ENCODE measurements at places on chromosomes 2 and 18. TPM values are rescaled to one million over a fixed set of nuclear protein-coding genes. Genes with fewer than 3 reads are reported as not detected.

The SULT1C2 gene
- total RNA-seq = 16.3 TPM

DNA sequence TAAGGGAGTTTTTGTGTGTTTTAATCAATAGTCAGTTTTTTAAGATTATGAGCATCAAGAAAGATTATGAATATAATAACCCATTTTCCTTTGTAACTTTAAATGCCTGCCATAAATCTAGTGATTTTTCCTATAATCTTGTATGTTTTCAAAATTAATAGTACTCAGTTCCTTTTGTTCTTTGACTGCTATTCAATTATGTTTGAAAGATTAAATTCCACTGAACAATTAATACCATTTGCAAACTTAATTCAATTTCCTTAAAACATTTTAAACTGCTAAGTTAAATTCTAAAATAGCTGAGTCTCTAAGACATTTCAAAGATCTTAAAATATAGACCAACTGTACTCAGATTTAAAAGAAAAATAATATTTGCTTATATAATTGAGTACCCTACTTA, 1173.9 kb upstream of the TMEFF2 start:
- DNase-seq = no peak

GRCh38 chr2:32463110-32463509, 106.3 kb downstream of the BIRC6 start:
- no peak for DNase-seq

DNA sequence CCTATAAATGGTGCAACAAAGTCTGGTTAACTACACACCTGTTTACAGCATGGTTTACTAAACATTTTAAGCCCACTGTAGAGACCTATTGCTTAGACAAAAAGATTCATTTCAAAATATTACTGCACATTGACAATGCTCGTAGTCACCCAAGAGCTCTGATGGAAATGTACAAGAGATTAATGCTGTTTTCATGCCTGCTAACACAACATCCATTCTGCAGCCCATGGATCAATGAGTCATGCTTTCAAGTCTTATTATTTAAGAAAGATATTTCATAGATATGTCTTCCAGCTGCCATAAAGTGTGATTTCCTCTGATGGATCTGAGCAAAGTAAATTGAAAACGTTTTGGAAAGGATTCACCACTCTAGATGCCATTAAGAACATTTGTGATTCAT, 781.1 kb downstream of the MBD2 start:
- DNase-seq = no peak

- DNase-seq = no peak
Measured at GRCh38 chr2:64799592-64800252, 146.0 kb upstream of the SERTAD2 start.

The OSBPL6 gene
- total RNA-seq = 2.0 TPM

DNA sequence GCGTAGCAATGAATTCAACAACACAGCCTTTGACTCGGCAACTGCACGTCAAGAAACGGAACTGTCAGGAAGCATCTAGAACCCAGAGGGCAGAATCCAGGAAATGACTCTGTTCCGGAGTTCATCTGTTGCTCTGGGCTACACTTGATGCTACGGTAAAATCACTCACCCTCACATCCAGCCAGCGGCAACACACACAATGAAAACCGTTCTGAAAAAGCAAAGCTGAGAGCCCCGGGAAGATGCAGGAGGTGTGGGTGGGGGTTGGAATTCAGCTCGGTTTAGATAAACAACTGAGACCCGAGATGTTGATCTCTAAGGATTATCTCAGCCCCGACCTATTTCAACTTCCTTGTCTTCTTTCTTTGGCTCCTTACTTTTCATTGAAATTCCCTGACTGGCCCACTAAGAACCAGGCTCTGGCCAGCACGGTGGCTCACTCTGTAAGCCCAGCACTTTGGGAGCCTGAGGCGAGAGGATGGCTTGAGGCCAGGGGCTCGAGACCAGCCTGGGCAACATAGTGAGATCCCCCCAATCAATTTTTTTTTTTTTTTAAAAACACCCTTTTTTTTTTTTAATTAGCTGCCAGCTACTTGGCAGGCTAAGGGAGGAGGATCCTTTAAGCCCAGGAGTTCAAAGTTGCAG, 13.3 kb upstream of the RAB17 start:
- DNase-seq = no peak

GRCh38 chr2:69734854-69735544, 6.9 kb upstream of the ANXA4 start:
- no peak for DNase-seq

The REG3G gene
- not detected for total RNA-seq

The MDH1B gene
- 2.8 TPM for total RNA-seq

The TMEM178A gene
- total RNA-seq = 28.7 TPM

GRCh38 chr18:70499218-70499691, 210.4 kb downstream of the SOCS6 start:
- no peak for DNase-seq

DNA sequence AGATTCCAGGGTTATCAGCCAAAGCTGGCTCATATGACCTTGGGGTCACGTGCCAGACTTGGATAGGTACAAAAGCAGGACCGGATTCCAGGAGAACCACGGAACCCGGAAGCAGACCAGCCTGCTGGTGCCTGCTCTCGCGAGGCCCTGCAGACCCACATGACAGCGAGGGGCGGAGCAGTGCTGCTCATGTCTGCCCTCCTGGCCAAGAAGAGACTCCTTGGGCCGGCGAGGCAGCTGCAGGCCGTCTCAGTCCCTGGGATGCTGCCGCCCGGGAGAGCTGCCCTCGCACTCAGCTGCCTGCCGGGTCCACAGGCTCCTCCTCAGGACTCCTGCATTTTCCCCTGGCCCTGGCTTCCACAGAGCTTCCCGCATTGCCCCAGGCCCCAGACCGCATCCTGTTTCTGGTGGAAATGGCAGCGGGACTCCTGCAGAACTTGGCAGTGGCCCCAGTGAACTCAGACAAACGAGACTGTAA, 739.5 kb downstream of the SOCS6 start:
- no peak for DNase-seq

DNA sequence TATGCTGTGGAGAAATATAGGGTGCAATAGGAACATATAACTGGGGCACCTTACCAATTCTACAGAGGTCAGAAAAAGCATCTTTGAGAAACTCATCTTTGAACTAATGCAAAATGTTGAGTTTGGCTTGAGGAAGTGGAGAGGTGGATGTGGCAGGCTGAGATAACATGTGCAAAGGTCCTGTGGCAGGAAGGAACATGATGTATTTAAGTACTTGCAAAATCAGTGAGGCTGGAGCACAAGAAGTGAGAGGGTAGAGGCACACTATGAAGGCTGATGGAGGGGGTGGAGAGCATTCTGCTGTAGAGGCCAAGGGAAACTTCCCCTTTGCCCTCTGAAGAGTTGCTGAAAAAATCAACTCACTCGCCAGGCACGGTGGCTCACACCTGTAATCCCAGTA, 14.7 kb upstream of the RAB1A start:
- no peak for DNase-seq

- no peak for DNase-seq
Measured at GRCh38 chr2:109139865-109140396, 10.9 kb downstream of the SH3RF3 start.

DNA sequence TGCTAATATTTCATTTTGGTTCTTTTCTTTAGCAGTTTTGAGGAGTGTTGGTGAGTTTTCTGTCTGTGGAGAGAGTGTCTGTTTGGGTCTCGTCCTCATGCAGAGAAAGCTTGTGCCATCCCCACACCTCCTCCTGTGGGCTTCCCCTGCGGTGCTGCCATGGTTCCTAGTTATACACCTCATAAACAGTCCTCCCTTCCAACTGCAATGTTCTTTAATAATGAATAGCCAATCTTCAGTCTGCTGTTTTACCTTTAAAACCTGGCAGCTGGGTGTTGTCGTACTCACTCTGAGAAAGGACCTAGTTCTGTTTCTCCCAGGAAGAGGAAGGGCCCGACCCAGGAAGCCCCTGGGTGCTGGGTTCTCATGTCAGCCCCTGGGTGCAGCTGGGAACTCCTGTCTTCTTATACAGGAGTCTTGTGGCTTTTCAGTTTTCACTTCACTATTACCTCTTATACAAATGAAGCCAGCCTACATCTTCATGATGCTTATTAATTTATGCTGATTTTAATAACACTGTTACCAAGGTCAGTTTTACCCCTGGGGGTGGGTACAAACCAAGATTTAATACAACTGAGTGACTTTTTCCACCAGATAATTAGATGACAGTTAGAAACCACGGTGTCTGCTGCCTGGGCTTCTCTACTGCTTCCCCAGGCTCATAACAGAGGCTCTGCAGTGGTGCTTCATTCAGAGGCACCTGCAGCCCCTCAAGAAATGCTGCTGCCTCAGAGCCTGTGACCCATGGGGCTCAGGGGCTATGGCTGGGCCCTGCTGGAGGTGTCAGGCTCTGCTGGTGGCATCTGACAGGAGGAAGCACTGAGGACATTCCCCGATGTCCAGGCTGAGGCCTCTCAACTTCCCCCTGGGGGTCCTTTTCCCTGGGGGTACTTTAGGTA, 59.1 kb downstream of the COA5 start:
- no peak for DNase-seq

Measured in progenitor cell of endocrine pancreas (in vitro differentiated cells).